NAMALWA (cell line): ENCODE measurements at places on chromosomes 11 and 22.
A peak's percentile ranks its signal among the peaks of the same experiment; 100 is the strongest.

DNA sequence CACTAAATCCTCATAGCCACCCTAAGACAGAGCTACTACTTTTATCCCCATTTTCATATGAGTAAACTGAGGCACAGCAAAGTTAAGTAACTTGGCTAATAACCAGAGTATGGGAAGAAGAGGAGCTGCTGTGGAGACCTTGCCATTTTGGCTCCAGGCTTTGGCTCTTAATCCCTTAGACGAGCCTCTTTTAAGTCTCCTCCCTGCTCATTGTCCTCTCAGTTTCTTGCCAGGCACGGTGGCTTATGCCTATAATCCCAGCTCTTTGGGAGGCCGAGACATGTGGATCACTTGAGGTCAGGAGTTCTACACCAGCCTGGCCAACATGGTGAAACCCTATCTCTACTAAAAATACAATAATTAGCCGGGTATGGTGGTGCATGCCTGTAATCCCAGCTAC lies 78.6 kb downstream of the PRR5L start:
- DNase-seq = no peak

GRCh38 chr11:113179181-113179704 lies 135.1 kb upstream of the TTC12 start:
- no peak for DNase-seq

GRCh38 chr22:25386538-25386884 lies 167.1 kb downstream of the CRYBB2 start:
- DNase-seq = no peak

DNA sequence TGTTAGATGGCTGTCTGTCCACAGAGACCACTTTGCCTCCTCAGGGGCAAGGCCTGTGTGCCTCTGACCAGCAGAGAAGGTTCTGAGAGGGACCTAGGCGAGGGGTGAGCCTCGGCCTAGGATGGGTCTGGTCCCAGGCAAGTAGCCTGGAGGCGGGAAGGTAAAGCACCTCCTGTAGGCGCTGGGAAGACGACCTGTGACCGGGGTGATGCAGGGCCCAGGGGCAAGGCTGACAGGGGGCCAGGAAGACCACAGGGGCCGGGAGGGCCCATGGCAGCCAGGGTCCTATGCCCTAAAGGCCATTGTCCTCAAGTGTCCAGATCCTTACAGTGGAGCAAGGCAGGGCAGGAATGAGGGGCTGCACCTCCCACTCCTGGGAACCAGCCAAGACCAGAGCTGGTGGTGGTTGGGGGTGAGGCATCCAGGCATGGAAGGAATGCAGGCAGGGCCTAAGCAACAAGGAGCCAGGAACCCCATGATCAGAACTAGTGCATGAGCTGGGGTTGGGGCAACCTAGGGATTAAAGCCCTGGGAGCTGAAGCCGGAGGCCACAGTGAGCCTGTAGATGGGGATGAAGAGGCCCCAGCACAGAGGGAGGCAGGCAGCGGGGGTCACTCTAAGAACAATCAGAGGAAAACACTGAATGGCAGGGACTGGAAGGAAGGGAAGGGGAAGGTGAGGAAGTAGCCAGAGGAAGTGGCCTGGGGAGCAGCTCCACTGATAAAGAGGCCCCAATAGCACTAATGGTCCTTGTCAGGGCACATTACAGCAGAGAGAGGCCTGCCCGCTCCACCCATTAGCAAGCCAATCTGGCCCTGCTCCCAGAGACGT lies 32.9 kb upstream of the KLHL35 start:
- no peak for DNase-seq

GRCh38 chr22:23685205-23685784 lies 5.5 kb upstream of the RGL4 start:
- DNase-seq = no peak

GRCh38 chr22:35446365-35446764 lies 46.4 kb downstream of the MCM5 start:
- DNase-seq = no peak

- DNase-seq = no peak
These were observed 187.8 kb downstream of the DDX10 start for GRCh38 chr11:108852701-108853100.

GRCh38 chr11:396948-397548 lies 3.0 kb downstream of the PKP3 start:
- DNase-seq = peak; percentile 75

DNA sequence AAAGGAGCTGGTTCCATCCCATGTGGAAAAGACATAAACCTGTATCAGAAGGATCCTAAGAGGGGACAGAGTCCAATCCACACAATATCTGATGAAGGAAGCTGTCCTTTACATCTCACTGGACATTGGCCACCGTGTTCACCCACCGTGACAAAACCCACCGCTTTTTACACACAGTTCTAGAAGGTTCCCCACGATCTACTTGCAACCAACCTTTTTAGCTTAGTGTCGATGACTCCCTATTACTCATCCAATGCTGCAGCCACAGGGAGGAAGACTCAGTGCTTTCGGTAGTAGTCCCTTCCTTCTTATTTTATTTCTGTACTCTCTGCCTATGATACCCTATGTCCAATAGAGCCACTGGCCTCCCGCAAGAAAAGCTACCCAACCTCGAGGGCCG lies 65.4 kb downstream of the MAPK1 start:
- no peak for DNase-seq

GRCh38 chr11:111840143-111840542 lies 31.2 kb downstream of the ALG9 start:
- DNase-seq = no peak

- no peak for DNase-seq
These were observed 1.4 kb upstream of the KREMEN1 start for GRCh38 chr22:29071261-29072045.

DNA sequence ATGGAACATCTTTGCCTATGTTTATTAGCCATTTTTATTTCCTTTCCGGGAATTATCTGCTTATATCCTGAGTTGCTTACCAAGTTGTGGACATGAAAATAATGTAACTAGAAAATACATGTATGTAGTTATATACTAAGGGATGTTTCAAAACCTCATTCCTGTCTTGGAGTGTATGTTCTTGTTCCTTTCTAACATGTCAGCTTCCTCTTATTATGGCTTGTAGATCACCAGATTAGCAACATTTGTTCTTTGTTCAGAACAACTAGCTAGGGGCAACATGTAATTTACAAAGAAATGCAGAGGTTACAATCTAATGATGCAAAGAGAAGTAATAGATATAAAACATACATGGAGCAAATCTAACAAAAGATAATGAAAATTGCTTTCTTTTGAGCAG lies 13.1 kb upstream of the TMEM123 start:
- DNase-seq = no peak

DNA sequence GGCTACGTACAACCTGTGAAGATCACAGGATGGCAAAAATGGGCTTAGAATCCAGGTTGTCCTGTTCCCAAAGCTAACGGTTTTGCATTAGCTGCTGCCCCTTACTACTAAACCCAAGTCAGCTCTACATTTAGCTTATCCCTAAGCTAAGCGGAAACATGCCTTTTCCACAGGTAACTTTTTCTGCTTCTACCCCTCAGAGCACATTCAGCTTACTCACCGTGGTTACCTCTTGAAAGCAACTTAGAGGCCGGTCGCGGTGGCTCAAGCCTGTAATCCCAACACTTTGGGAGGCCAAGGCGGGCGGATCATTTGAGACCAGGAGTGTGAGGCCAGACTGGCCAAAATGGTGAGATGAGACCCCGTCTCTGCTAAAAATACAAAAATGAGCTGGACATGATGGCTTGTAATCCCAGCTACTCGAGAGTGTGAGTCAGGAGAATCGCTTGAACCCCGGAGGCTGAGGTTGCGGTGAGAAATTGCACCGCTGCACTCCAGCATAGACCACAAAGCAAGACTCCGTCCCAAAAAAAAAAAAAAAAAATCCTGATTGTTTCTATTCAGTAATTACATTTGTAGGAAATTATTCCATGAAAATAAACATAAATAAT lies 790 bp upstream of the TMEM41B start:
- no peak for DNase-seq

DNA sequence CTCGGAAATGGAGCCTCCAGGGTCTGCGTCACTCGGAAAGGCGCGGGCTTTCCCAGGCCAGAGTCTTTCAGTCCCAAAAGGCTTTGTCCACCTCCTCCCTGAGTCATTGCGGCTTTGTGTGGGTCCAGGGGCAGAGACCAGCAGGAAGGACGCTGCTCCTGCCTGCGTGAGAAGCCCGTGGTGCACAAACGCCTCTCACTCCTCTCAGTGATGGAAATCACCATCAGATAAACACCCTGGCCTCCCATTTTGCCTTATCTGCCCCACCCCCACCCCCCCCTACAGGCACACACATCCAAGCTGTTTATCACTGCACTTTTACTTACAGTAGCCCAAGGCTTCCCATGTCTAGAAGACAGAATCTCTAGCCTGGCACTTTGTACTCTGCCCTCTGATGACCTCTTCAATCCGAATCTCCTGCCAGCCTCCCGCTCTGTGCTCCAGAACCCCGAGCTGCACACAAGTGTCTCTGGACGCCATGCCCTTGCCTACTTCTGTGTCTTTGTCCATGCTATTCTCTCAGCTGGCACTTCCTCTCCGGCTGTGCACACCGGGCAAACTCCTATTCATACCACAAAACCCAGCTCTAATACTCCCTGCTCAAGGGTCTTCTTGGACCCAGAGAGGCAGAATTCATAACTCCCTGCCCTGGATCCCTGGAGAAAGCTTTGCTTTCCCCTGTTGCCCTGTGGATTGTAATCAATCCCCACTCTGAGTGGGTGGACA lies 954.6 kb downstream of the TBC1D22A start:
- no peak for DNase-seq

- DNase-seq = peak; percentile 15
These were observed 7.0 kb upstream of the GAB2 start for GRCh38 chr11:78424334-78425270.

DNA sequence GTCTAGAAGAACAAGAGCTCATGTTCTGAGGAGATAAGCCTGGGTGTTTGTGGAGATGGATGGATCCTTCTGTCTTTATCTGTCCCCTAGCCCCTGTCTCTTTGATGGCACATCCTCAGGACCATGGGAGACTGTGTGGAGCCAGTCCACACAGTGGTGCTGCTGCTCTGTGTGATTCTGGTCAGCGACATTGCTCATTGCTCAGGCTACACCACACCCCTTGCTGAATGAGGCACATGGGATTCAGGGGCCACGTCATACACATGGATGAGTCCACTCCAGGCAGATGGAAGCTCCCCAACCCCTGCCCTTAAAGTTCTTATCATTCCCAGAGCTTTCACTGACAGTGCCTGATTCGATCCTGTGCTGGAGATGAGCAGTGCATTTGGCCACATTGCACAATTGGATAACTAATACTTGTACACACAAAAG lies 222.2 kb downstream of the NAV2 start:
- no peak for DNase-seq

DNA sequence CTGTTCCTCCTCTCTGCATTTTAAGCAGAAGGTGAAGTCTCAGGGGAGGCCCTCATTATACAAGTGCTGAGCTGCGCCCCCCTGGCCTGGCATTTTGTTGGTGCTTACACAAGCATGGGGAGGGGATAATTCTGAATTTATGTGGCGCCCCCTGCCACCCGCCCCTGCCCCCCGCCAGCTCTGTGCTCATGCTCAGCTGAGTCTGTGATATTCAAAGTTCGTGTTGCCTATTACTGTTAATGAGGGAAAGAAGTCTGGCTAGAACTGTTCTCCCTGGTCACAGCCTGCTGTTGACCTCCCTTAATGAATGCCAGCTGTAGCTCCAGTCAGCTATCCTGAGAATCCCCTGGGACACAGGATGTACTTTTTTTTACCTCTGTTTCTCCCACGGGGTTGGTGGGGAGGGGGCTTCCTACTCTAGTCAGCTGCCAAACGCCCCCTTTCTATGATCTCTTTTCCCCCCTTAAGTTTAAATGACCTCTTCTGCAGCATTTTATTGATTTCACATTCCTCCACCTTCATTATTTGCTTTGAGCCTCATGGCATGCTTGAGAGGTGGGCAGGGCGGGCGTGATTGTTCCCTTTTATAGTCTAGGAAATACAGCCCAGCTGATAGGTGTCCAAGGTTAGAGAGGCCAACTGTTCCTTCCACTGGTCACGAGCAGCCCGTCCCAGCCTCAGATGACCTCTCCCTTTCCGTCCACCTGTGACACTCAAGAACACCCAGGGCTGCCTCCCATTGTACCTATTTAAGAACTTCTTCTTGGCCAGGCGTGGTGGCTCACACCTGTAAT lies 12.2 kb downstream of the USP2 start:
- DNase-seq = no peak

- peak; percentile 65 for DNase-seq
These were observed 1496.5 kb downstream of the FAM181B start for GRCh38 chr11:81237139-81237538.

DNA sequence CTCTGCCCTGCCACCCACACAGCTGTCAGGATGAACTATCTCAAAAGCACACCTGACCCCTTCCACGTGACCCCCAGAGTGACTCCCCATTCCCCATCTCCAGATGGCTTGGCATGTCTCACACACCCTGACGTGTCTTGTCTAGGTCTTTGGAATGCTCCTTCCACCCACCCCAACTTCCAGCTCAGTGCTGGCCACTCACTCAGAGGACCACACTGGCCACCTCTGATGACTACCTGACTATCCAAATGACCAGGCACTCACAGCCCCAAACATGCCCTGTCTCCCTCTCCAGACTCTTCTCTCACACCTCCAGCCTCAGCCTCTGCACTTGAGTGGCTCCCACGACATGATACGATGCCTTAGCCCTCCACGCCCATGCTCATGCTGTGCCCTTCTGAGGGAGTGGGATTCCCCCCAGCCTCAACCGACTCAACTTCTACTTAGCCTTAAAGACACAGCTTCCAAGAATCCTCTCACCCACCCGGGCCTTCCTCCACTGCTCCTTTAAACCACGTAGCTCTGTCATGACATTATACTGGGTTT lies 259.4 kb downstream of the BUD13 start:
- no peak for DNase-seq

DNA sequence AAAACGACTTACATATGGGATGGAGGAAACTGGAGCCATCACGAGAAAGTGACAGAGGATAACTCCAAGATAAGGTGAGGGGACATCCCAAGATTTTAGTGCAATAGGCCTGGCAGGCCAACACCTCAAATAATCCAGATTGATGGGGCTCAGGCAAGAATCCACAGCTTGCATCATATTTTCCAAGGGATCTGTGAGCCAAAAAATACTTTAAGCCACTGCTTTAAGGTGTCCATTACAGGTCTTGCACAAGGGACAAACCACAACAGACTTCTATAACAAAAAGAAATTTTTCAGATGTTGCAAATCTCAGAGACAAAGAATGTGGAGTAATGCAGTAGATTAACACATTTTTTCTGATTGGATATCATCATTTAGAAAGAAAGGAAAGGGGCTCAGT lies 45.6 kb downstream of the DENND5A start:
- DNase-seq = no peak

- DNase-seq = no peak
These were observed 8.9 kb downstream of the SCGB1A1 start for GRCh38 chr11:62427630-62428233.

- peak; percentile 41 for DNase-seq
These were observed 22.0 kb upstream of the CTSC start for GRCh38 chr11:88359541-88359940.

- no peak for DNase-seq
These were observed 8.6 kb downstream of the KCNQ1 start for GRCh38 chr11:2453436-2453835.

DNA sequence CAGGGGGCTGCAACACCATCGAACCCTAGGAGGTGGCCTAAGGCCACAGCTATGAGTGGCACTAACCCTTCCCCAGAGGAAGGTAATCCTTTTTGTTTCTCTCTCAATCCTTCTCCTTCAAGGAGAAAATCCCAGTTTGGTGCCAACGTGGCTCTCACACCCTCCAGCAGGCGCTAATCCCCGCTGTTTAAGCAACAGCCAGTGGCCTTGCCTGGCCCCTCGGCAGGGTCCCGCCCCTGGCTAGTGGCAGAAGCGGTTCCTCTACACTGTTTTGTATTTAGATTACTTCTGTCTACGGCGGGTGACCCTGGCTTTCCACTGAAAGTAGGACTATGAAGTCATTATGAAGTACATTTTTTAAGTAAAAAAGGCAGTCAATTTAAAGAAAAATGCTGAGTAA lies 15.5 kb downstream of the GNAZ start:
- no peak for DNase-seq
